ENCODE measurements at places on chromosomes 11 and 22.

GRCh38 chr11:41045266-41045665 is 414.2 kb downstream of the LRRC4C start:
- DNase-seq: no peak

DNA sequence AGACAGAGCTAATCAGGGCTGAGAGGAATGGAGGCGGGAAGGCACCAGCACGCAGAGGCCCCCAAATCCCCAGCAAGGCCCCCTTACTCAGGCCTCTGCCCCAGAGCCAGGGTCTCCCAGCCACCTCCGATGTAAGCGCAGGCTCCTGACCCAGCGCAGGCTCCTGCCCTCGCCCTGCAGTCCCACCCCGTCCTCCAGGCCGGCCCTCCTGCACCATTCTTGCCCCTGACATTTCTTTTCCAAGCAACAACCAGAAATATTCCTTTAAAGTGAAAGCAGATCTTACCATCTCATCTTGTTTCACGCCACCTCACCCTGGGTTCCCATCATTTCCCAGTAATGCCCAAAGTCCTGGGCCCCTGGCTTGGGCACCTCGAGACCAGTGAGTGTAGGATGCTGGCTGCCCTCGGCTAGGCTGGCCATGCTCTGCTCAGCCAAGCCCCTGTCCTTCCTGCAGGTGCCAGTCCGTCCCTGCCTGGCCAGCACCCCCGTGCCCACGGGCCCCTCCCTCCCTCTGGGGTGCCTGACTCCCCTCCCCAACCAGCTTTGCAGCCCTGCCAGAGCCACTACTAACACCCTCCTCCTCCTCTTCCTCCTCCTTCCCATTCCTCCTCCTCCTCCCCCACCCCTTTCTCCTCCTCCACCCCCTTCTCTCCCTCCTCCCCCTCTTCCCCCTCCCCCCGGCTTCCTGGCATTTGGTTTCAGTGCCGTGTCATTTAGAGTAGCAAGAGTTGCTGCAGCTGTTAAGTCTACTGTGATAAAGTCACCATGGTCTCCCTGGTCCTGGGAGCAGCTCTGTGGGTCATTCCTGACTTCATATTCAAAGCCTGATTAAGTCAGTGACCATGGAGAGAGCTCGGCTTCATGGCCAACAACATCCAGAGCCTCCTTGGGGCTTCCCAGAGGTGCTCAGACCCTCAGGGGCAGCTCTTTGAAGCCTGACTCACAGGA is 78.7 kb downstream of the PIWIL3 start:
- DNase-seq: no peak

- no peak for DNase-seq
Measured at GRCh38 chr22:37075046-37075445, 23.5 kb downstream of the KCTD17 start.

DNA sequence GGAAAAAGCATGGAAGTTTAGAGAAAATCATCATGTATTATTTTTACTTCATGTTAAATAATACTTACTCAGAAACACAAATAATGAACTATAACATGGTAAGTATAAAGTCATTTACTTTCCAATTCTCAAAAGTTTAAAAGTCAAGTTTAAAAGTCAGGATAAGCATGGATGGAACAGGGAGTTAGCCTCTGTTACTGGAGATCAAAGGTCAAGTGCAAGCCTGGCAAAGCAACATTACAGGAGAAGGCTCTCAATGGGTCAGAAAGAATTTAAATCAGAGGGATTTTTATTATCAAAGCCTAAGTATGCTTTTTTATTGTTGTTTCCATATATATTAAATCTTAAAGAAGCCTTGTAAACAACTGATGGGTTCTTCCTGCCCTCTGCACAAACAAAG is 505.4 kb downstream of the KCNA4 start:
- DNase-seq: no peak

GRCh38 chr11:121446752-121447156 is 5.4 kb upstream of the SORL1 start:
- DNase-seq: no peak

- DNase-seq: no peak
Measured at GRCh38 chr22:49553518-49554295, 274.0 kb downstream of the BRD1 start.

DNA sequence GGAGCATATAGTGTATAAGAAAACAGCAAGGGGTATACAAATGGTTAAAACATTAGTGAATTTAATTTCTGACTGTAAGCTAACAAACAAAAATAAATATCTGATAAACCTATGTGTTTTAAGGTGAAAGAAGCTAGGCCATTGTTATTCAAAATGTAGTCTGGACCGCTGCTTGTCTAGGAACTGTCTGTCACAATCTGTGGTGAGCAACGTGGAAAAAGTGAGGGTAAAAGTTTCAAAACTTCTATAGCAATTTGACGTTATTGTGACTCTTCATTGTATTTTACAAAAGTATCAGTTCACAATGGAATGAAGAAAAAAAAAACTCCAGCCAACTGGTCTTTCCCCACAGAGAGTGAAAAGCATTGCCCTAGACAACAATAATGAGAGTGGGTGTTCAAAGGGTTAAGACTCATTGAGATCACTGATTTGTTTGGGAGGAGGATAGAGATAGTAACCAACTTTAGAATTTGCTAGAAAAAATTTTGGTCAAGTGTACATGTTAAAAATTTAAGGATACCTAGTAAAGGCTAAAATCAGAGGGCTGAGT is 79.1 kb downstream of the UVRAG start:
- no peak for DNase-seq

DNA sequence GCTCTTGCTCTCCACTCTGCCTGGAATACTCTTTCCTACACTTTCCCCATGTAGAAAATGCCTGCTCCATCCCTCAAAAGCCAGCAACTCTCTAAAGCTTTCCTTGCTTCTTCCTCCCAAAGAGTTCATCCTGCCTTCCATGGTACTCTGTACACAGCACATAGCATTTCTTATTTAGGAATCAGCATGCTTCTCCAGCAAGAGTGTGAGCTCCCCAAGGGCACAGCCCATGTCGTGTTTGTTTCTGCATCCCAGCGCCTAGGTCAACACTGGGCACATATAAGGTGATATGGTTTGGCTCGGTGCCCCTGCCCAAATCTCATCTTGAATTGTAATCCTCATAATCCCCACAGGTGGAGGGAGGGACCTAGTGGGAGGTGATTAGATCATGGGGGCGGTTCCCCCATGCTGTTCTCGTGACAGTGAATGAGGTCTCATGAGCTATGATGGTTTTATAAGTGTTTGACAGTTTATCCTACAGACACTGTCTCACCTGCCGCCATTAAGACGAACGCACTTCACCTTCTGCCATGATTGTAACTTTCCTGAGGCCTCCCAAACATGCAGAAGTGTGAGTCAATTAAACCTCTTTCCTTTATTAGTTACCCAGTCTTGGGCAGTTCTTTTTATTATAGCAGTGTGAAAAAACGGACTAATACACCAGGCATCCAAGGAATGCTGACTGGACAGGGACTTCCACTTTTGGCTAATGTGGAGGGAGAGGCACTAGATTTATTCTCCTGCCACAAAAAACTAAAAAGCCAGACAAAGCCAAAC is 8.2 kb downstream of the VPS37C start:
- no peak for DNase-seq
